ENCODE measurements at places on chromosomes 6 and 20.

DNA sequence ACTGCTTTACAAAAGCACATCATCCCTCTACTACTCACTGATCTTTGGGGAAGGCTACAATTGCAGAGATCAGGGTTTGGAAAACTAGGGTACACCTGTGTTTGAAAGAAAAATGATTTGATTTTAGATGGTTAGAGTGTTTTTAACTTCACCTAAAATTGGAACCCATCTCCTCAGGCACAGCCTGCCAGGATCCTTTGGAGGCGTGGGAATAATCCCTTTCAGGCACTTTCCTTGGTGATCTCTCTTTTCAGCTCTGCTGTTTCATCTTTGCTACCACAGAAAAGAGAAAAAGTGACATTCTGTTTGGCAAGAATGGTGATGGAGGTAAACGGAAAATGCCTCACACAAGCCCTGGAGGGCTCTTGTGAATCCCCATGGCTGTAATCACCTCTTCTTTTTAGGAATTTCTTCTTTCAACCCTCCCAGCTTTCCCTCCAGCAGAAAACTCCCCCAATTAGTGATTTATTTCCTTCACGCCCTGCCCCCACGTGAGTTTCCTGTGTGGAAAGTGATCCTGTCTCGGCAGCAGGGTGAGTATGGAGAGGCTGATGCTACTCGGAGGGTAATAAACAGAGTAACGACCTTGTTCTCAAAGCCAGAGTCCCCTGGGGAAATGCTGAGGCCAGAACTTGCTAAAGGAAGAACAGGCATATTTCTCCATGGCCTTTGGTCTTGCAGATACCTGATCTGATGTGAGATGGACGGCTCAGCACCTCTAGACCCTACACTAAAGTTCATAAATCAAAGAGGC, 9.2 kb downstream of the KCNG1 start:
- H3K4me3 ChIP-seq, result no peak overlapping the region
- DNase-seq, result no peak
- no peaks in the 10 kb centered on the region for H3K27me3 ChIP-seq
- H3K36me3 ChIP-seq, result peaks cover 8% of the 10 kb centered on the region
- no peak overlapping the region for H3K27ac ChIP-seq

DNA sequence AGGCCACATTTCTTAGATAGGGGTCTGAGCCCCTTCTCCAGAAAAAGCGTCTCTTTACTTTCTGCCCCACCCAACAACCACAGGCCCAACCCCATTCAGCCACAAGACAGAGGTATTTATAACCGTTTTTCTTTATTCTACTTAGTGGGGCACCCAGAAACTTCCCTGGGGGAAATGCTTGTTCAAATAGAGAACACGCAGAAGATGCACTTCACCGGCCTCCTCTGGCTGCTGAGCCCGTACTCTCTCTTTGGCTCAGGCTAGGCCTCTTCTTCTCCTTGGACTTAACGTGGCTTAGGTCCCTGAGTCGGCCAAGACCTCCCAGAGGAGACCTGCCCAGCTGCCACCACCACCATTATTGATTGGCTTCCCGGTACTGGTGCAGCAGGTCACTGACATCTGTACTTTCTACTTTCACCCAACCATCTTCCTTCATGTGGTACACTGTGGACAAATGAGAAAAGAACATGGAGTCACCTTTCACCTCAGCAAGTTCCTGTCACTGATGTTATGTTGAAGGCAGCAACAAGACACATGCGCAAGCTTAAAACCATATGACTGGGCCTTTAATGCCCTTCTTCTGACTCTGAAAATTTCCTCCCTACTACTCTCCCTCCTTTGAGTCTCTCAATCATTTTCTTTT, 2.2 kb upstream of the TAP2 start:
- H3K4me3 ChIP-seq, result no peak overlapping the region
- no peaks in the 10 kb centered on the region for H3K27me3 ChIP-seq
- peaks cover 36% of the 10 kb centered on the region for H3K36me3 ChIP-seq

GRCh38 chr20:49028684-49029083, 17.4 kb upstream of the CSE1L start:
- H3K27me3 ChIP-seq, result no peaks in the 10 kb centered on the region
- no peaks in the 10 kb centered on the region for H3K4me1 ChIP-seq
- no peak overlapping the region for H3K27ac ChIP-seq
- H3K36me3 ChIP-seq, result peaks cover 98% of the 10 kb centered on the region

GRCh38 chr20:20519269-20519668, 151.4 kb downstream of the INSM1 start:
- H3K27ac ChIP-seq, result no peak overlapping the region
- H3K4me3 ChIP-seq, result no peak overlapping the region
- DNase-seq, result no peak

DNA sequence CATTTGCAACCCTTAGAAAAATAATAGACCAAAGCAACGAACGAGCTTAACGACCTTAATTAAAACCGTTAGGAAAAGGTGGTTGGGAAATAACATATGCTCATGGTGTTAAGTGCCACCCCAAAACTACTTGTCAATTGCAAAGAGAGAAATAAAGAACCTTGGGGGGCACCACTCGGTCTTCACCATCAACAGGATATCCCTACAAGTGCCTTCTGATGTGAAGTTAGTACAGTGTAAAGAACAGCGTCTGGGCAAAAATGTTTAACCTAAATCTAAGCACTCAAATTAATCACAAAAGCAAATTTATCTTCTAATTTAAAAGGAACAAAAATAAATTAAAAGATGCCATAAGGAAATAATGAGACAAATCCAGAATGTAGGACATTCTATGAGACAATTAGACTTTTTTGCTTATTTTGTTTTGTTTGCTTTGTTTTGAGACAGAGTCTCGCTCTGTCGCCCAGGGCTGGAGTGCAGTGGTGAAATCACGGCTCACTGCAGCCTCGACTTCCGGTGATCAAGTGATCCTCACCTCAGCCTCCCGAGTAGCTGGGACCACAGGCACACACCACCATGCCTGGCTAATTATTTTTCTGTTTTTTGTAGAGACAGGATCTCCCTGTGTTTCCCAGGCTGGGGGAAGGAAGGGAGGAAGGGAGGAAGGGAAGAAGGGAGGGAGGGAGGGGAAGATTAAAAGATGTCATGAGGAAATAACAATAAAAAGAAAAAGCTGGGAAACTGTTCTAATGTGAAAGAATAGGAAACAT, 41.3 kb upstream of the BTN3A2 start:
- peaks cover 5% of the 10 kb centered on the region for H3K4me1 ChIP-seq
- H3K36me3 ChIP-seq, result no peaks in the 10 kb centered on the region
- H3K27me3 ChIP-seq, result no peaks in the 10 kb centered on the region
- DNase-seq, result no peak

DNA sequence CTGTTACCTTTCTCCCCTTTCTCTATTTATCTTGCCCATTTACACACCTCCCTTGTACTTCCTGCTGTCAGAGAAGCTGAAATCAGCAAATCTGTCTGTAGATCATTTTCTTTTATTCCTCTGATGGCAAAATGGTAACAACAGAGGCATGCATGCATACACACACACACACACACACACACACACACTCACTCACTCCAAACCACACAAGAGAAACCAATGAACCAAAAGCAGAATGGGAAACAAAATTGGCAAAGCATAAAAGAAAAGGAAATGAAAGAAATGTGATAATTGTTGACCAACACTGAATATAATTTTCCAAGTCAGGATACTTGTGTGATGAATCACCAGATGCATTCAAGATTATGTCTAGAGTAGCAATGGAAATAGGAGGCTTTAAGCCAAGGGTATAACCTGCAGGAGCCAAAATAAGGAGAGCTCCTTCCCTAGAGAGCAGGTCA, 172.4 kb downstream of the PLCB4 start:
- DNase-seq, result no peak
- no peak overlapping the region for H3K4me3 ChIP-seq
- H3K27me3 ChIP-seq, result no peaks in the 10 kb centered on the region
- H3K27ac ChIP-seq, result peak overlapping the region; percentile 74
- H3K4me1 ChIP-seq, result peaks cover 21% of the 10 kb centered on the region
- peaks cover 7% of the 10 kb centered on the region for H3K36me3 ChIP-seq

- no peaks in the 10 kb centered on the region for H3K27me3 ChIP-seq
- H3K36me3 ChIP-seq, result no peaks in the 10 kb centered on the region
- no peaks in the 10 kb centered on the region for H3K4me1 ChIP-seq
These were observed 4.5 kb upstream of the TREM2 start for GRCh38 chr6:41167173-41167963.
